ENCODE measurements at places on chromosomes 2 and 18.

DNA sequence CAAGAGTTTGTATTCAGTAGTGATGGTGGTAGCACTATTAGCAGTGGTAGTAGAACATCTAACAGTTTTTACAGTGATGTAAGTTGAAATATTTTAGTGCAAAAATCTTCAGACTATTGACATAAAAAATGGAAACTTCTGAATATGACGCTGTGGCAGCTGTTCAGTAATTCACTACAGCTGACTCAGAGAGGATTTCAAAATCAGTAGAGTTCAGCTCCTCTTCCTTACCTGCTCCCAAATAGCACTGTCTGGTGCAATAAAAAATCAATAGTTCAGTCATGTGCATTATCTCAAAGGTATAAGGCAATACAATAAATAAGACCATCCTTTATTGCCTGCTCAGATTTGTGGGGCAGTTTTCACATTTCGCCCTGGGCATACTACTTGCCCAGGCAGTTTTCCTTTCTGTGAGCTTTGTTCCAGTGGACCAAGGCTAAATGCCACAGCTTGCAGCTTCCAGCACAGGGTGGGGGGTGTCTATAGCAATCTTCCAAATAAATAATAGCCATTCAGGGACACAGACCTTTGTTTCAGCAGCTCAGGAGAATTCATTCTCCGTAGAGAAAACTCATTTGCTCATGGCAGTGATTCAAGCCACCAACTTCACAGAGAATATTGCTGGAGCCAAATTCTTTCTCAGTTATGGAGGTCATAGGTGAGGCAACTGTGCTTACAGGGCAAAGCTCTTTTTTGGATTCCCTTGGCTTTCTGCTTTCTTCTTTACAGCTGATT, 33.9 kb upstream of the GORASP2 start:
- DNase-seq = no peak

DNA sequence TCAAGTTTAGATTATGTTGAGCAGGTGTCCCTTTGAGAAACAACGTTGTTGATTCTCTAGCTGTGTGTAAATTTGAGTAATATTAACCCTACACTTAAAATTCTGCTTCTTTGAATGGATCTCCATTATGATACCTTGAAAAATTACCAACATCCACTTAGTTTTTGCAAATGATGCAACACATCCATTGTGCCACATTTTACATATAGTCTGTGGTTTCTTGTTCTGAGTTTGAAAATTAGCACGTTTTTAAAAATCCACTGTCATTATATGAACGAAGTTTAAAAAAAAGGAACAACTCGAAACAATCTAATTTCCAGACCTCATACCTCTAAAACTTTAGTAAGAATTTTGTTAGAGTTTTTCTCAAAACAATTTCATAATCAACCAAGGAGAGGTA, 37.7 kb downstream of the PIK3C3 start:
- no peak for DNase-seq

GRCh38 chr18:44060197-44060596, 620.5 kb upstream of the SETBP1 start:
- no peak for DNase-seq

DNA sequence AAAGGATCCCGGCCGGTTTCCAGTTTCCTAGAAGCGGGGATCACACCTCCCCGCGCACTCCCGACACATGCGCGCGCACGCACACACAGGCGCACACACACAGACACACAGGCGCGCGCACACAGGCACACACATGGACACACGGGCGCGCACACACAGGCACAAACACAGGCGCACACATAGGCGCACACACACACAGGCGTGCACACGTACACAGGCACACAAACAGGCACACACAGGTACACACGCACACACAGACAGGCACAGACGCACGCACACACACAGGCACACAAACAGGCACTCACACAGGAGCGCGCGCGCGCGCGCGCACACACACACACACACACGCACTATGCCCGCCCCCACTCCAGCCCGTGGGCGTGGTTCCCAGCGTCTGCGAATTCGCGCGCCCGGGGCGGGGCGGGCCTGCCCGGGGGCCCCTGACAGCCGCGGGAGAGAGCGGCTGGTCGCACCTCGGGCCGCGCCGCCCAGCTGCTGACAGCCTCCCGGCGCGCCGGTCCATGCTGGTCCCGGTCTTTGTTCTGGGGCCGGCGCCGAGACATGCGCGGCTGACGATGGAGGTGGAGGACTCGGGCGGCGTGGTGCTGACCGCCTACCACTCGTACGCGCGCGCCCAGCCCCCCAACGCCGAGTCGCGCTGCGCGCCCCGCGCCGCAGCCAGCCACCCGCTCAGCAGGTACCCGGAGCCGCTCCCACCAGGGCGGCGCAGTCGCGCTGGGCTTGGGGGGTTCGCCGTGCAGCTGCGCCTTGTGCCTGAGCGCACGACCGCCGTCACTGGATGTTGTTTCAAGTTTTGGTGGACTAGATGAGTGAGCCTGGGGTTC, at the start of gene ARHGAP28:
TSS of gene ARHGAP28 (plus strand) at position 470 of the 845 bp plus-strand sequence. CDS start at position 576, 106 bp downstream.
- DNase-seq = no peak

GRCh38 chr18:33802955-33803354, 224.9 kb downstream of the ASXL3 start:
- no peak for DNase-seq

Measured in stimulated activated CD4-positive, alpha-beta T cell treated with anti-CD3 and anti-CD28 coated beads, Interleukin-2, amount 100 ng/mL, for 24 hours (primary cell).